IPS-NIHi11 (cell line): ENCODE measurements at places on chromosomes 1 and 21.

DNA sequence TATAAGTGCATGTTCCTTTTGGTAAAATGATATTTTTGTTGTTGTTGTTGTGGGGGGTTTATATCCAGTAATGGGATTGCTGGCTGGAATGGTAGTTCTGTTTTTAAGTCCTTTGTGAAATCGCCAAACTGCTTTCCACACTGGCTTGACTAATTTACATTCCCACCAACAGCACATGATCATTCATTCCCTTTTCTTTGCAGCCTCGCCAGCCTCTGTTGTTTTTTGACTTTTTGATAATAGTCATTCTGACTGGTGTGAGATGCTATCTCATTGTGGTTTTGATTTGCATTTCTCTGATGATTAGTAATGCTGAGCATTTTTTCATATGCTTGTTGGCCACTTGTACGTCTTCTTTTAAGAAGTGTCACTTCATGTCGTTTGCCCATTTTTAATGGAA lies 188.5 kb upstream of the CHRM3 start:
- DNase-seq = no peak

DNA sequence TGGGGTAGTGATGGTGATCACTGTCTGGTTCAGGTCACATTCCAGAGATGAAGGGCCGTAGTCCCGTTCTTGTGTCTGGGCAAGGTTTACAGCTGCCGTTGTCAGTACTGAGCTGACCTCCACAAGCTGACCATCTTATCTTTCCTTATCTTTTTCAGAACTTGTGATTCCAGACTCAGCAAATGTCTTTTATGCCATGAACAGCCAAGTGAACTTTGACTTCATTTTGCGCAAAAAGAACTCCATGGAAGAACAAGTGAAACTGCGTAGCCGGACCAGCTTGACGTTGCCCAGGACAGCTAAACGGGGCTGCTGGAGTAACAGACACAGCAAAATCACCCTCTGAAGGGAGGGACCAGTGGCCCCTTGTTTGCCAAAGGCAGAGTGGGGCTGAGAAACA lies 111.6 kb downstream of the COLGALT2 start:
- DNase-seq = no peak

DNA sequence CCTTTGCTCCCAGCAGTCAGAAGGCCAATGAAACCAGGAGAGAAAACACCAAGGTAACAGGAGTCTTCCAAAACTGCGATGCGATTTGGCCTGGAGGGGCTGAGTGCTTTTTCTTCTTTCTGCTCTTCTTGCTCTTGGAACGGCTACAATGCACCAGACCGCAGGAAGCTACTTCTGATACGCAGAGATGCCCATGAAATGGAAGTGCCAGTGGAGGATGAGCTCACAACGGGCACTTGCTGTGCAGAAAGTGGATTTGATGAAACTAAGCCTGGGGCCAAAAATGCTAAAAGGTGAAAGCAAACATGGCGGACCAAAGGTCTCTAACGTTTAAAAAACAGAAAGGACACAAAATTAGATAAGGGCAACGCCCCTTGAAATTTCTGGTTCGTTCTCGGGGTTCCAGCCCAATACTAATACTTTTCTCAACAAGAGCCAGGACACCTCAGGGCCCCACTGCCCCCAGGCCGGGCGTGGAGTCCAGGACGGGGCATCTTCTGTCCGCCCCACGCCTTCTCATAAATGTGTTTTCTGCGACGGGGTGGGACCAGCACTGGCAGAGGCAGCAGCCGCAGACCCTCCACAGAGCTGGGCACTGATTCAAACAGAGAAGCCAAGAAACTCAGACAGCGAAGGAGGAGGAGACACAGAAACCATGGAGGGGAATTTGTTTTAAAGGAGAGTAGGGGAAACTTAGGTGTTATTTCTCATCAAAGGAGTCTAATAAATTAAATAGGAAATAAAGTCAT lies 101.3 kb downstream of the CRYAA start:
- DNase-seq = no peak

DNA sequence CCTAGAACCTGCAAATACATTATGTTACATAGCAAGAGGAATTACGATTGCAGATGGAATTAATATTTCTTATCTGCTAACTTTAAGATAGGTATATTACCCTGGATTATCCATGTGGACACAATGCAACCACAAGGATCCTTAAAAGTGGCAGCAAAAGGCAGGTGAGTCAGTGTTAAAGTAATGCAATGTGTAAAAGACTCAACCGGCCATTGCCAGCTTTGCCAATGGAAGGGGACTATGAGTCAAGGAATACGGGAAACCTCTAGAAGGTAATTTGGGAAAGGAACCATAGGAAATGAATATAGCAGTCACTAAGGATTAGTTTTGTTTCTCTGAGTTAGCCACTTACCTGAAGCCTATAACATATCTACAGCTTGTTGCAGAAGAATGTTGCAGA lies 692.1 kb upstream of the ZP4 start:
- no peak for DNase-seq

- DNase-seq = no peak
Observed at GRCh38 chr21:35178827-35179226, 129.7 kb upstream of the RUNX1 start.

DNA sequence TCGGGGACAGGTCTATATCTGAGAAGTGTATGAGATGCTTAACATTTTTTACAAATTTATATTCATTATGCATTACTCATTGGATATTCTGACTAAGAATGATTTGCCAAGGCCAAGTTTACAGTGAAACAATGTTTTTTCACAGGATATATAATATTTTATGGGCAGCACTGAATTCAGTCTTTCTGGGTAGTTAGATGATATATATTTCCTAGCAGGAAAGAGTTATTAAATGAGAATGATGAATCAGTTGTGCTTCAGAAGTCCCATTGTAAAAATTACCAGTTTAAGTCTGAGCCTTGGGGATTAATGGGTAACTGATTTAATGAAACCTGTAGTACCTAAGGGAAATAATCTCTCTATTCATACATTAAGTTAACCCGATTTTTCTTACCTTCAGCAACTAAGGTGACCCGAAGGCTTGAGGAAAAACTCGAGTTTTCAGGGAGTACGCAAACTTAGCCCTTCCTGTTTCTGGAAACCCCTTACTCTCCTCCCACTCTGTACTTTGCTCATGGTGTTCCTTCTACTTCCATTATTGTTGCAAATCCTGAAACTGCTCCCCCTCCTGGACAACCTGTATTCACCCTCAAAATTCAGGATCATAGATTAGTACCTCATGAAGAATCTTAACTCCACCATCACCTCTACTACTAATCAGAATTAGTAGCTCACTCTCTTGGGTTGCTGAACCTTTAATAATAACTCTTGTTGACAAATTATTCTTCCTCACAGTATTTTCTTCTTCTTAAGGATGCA lies 135.1 kb downstream of the AK5 start:
- peak; percentile 27 for DNase-seq

DNA sequence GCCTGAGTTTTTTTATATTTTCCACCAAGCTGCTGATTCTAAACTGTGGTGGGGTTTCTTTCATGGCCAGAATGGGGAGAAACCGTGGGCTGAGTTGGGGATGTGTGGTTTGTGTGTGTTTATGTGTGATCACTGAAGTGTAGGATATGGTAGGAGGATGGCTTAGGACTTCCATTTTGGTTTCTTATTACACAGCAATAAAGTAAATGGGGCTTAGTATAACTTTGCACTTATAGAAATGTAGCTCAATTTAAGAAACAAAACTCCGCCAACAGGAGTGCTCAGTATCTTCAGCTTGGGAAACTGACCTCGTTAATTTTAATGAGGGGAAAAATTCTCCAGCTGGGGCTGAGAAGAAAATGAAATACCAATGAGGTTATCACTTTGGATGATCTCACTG lies 77.8 kb downstream of the PBX1 start:
- DNase-seq = no peak

- no peak for DNase-seq
Observed at GRCh38 chr1:107661158-107661557, 303.8 kb downstream of the VAV3 start.

- DNase-seq = no peak
Observed at GRCh38 chr1:198595765-198596164, 43.1 kb upstream of the PTPRC start.

- DNase-seq = no peak
Observed at GRCh38 chr1:82321794-82322193, 521.1 kb downstream of the ADGRL2 start.

GRCh38 chr1:94332952-94333351 lies 85.2 kb upstream of the ABCD3 start:
- DNase-seq = no peak

GRCh38 chr1:113990530-113990929 lies 11.3 kb downstream of the OLFML3 start:
- no peak for DNase-seq

DNA sequence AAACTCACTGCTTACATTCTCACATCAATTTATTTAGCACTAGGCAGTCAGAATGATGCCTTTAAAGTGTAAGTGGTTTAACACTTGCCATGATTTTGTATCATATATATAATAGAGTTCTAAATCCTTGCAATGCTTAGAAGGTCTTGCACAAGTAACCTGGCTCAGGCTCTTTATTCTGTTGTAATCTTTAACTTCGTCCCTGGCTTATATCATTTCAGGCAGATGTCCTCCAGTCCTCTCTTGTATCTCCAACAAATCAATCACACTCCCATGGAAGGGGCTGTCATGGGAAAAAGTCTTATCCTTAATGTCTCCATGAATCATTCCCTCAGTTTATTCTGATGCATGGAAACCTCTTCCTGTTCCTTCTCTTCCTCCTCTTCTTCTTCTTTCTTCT lies 841.6 kb upstream of the B3GALT2 start:
- DNase-seq = no peak

DNA sequence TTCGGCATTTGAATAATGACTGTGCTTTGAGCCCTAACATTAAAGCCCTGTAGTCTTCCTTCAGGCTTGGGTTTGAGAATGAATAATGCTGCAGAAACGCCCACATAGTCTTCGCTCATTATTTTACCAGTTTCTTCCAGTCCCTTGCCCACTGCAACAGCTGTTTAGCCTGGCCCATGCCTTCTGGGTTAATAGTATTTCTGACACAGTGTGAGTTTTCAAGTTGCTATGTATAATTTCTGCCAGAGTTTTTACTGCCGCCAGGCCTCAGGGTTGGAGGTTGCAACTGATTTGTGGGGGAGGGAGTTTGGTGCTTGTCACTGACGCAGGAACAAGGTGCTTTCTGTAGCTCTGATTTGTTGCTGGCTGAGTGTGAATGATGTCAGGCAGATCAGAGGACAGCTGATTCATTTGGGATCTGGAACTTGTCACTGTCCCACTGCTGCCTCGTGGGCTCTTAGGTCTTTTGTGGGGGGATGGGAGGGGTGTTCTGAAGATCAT lies 109.8 kb downstream of the MAST2 start:
- no peak for DNase-seq
